ENCODE measurements at places on chromosomes 3 and 15.

GRCh38 chr3:171329746-171330145, 130.5 kb downstream of the TNIK start:
- DNase-seq = no peak

DNA sequence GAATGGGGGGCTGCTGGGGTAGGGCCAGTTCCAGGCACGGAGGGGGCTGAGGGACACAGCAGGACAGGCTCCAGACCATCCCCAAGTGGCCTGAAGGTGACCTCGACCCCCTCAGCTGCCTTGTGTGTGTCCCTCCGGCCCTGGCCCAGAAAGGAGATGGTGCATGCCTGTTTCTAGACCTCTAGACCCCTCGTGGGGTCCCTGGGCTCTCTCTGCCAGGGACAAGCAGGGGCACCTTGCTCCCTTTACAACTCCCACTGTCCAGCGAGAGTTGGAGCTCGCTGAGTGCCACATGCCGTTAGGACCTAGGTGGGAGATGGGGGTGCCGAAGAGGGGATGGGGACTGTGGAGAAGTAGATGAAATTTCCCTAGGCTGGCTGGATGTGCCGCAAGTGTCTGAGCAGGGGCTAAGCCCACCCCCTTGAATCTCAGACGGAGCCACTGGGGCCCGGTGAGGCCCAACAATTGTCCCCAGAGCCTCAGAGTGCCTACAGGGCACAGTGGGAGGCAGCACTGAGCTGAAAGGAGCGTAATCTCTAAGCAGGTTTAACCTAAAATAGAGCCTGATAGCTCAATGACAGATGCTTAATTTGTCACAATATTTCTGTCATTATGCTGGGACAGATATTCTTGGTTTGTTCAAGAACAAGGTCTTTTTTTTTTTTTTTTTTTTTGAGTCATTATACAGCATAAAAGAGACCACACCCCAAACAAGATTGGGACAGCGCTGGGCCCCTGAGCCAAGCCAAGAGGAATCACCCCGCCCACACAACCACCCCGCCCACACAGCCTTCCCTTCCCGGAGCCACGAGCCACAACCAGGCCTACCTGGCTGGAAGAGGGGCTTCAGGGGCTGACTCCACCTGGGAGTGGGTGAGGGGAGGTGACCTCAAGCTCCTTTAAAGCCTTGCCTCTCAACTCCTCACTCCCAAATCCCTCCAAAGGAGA, 23.6 kb upstream of the KLF13 start:
- peak; percentile 35 for DNase-seq

DNA sequence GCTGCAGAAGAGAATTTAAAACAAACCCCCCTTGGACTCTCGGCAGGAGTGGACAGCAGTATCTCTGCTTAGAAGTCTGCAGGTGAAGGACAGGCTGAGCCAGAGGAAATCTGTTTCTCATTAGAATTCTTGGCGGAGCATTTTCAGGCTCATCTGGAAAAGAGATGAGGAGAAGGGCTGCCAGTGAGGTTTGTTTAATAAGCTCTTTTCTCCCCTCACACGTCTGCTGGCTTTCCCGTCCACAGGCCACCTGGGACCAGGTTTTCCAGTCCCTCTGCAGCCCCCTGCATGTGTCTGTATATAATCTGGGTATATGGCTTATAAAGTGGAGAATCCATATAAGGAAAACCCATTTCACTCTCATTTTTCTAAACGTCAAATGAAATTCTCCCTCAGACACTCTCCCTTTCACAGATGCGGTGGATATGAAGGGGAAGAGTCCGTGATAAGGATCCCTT, 155.4 kb upstream of the TPM1 start:
- DNase-seq = no peak

GRCh38 chr3:159910991-159911663, 77.5 kb upstream of the IL12A start:
- DNase-seq = peak; percentile 56

DNA sequence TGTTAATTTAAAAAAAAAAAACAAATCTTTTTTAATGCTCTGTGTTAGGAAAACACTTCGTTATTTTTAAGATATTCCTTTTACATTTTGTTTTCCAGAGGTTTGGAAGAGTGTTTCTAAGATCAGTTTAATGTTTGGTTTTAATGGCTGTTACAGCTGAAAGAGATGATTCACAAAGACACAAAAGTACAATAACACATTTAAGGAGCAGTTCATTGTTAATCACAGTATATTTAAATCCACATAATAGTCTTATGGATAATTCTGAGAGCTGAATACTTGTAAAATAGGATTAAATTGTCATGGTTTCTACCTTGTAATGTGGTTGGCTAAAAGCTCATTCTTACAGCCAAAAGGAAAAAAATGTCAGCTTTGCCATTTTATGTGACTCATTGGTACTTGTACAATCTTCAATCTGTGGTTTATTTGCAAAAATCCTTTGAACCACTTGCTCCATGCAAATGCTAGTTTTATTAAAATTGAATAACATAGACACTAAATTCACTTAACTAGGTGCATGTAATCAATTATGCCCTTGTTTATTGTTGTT, 426.4 kb downstream of the NLGN1 start:
- DNase-seq = no peak

DNA sequence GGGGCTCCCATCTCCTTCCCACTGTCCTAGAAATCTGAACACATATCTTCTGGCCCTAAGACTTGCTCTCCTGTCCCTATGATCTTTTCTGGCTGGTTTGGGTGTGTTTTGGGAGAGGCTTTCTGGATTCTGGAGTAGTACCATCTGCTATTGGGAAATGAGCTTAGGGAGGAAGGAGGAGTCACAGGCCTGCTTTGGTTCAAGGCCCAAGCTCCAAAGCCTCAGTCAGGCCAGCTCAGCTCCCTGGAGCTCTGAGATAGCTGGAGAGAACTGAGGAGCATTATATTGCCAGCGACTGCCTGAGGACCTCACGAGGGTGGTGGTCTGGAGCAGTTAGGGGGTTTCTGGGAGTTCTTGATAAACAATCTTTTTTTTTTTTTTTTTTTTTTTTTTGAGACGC, 18.7 kb downstream of the RASGRF1 start:
- no peak for DNase-seq

GRCh38 chr15:66008940-66009562, 139.8 kb downstream of the RAB11A start:
- no peak for DNase-seq

DNA sequence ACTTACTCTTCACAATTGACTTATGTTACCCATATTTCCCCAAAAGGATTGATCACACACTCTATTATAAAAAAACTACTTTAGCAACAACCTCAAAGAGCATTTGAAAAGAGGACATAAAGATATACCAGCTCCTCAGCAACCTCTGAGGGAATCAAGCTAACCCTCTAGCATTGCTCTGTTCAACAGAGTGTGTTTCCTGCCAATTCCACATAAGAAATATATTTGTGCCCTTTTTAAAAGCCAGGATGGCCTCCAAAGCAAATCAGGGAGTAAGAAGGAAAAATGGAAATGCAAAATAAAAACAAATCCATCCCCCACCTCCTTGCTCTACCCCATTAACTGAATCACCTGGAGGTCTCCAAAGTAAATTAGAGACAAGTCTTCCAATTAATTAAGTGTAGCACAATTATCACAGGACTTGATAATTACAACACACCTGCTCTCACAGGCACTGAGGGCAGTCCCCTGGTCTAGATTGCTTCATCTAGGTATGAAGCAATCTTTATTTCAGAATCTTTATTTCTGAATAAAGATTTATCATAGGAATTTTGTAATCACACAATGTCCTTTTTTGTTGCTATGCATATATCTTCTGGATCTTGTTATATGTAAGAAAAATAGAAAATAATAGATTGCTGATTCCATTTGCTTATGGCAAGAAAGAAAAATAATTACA, 34.8 kb downstream of the GPR176 start:
- no peak for DNase-seq

- DNase-seq = no peak
Observed at GRCh38 chr15:67991706-67992105, 62.4 kb upstream of the PIAS1 start.

DNA sequence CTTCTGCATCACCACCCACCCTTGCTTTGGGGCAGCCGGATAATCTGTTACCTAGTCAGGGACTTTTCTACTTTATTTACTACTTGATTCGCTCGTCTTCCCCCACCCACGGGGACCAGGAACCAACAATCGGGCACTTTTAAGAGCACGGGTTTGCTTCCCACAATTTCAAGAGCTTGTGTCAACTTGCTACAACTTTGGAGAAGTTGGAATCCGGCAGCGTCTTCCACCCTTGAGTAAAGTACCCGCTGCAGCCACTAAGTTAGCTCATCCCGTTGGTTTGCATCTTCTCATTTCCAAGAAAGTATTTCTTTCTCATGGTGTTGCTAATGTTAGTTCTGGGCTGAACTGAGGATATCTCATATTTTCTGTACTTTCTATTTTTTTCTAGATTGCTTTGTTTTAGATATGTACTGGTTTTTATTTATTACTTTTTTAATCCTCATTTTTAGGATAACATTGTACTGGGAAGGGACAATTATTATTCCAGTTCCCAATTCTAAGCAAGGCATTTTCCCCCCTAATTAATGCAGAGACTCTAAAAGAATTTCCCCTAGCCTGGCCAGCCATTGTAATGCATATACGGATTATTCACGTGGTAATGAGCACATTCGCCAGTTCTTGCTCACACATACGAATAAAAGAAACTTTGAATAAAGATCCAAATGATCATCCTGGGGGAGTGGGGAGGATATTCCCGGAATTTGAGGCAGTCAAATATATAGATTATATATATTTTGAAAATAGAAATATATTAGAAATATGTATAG, 4.0 kb downstream of the SOX2 start:
- DNase-seq = peak; percentile 23

DNA sequence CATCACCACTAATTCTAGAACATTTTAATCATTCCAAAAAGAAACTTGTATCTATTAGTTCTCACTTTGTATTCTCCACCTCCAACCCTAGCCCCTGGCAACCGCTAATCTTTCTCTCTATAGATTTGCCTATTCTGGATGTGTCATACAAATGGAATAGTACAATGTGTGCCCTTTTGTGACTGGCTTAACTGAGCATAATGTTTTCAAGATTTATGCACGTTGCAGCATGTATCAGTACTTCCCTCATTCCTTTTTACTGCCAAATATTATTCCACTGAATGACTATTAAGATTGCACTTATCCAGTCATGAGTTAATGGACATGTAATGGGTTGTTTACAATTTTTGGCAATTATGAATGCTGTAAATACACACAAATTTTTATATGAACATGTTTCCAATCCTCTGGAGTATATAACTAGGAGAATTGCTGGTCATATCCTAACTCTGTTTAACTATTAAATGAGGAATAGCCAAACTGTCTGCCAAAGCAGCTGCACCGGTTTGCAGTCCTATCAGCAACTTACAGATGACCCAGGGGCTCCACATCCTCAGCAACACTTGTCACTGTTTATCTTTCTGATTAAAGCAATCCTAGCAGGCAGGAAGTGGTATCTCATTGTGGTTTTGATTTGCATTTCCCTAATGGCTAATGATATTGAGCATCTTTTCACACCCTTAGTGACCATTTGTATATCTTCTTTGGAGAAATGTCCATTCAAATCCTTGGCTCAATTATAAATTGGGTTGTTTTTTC, 42.9 kb downstream of the DCUN1D1 start:
- DNase-seq = no peak

GRCh38 chr3:16907243-16907642, 22.5 kb downstream of the PLCL2 start:
- no peak for DNase-seq

DNA sequence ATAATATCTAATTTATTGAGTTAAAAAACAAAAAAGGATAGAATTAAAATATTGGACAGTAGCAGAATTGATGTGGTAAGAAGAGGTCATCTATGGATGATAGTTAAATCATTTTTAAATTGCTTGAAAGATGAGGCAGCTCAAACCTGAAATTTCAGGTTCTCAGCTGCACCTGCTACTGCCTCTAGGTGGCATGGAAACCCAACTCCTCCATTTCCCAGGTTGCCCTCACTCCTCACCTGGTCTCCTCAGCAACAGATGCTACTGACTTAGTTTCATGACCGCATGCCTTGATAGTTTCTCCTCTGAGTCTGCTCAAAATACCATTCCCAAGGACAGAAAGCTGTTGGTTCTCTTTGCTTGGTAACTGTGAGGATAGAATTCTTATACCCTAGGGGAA, 148.1 kb downstream of the ABHD5 start:
- no peak for DNase-seq

DNA sequence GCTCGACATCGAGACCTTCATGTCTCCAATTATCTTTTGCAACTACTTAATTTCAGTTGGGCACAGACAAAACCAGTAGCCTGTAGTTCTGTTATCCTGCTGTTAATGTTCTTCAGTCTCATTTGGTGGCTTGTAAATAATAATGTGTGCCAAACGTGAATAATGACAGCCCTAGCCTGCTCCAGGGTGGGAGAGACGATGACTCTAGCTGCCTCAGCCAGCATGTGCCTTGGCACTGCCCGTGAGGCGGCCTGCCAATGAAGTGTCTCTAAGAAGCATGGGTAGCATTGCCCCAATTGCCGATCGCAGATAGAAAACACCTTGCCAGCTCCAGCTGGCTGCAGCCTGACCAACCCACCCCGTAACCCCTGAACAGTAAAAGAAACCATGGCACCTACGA, 58.8 kb downstream of the ASB7 start:
- no peak for DNase-seq

DNA sequence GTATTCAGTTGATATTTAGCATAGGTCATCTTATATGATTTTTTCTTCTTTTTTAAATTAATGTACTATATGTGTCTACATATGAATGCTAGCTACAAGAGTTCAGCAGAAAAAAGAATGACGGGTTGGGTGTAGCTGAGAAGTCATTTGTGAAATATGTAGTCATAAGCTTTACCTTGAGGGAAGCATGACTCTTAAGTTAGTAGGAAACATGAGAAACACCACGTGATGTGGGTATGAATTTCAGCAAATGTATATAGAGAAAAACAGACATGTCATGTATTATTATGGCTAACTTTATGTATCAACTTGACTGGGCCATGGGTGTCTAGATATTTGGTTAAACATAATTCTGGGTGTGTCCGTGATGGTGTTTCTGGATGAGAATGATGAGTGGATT, 125.0 kb downstream of the RAP2B start:
- DNase-seq = no peak

DNA sequence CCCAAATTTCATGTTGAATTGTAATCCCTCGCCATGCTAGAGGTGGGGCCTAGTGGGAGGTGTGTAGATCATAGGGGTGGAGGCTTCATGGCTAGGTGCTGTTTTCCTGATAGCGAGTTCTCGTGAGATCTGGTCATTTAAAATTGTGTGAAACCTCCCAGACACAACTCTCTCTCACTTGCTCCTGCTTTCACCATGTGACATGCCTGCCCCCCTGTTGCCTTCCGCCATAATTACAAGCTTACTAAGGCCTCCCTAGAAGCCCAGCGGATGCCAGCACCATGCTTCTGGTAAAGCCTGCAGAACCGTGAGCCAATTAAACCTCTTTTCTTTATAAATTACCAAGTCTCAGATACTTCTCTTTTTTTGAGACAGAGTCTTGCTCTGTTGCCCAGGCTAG, 36.0 kb downstream of the CCDC54 start:
- DNase-seq = no peak

DNA sequence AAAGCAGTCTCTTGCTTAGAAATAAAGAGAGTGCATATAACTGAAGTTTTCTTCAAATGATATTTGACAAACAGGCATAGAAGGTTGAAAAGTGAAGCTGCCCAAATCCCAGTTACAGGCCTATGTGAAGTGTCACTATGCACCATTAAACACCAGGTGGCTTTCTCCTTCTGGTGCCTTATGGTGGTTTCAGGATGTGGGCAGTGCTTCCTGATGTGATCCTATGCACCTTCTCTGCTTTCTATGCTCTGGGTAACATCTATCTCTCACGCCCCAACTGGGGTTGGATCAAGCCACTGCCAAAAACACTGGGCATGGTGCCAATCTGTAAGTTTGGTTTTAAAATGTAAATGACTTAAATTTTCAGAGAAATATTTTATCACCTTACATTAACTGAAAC, 744.7 kb downstream of the TUSC7 start:
- no peak for DNase-seq
